ENCODE measurements at places on chromosomes 16 and 17.
A peak's percentile ranks its signal among the peaks of the same experiment; 100 is the strongest.

- no peak for DNase-seq
These were observed 36.3 kb downstream of the PLXDC1 start for GRCh38 chr17:39115135-39115534.

DNA sequence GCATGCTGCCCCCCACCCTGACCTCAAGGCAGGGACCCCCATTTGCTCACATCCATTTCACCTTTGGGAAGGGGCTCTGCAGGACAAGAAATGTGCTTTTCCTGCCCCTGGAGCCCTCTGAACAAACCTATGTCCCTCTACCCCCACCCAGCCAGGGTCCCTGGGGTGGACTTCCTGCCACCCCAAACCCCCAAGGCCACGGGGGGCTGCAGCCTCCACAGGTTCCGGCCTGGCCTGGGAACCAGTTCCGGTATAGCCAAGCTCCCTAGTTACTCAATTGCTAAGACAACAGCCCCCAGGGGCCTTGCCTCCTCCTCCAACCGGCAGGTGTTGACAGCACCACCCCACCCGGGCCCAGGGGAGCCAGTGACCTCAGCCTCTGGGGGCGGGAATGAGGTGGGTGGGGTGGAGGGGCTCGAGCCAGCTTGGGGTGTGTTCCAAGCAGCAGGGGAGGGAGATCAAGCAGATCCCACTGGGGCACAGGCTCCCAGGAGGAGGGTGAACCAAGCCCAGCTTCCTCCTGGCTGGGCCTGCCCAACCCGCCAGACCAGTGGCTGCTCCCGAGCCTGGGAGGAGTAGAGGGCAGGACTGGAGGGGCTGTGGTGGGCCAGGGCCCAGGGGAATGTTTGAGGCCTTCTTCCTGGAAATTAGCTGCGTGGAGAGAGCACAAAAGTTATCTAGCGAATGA lies 6.6 kb downstream of the PNMT start:
- DNase-seq, result no peak

DNA sequence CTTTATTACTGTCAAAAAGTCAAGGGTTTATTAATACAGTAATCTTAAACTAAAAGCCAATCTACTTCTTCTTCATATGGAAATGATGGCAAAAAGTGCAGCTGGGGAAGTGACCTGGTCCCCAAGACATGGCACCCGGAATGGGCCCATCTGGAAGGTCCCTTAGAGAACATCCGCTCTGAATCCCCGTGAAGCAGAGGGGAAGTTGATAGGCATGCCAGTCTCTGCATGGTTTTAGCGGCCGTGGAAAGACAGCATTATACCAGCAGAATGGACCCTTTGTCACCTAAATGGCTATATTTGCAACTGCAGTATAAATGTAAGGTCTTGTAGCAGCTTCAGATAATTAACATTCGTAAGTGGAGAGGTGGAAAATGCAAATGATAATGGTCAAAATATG lies 32.4 kb downstream of the COTL1 start:
- DNase-seq, result no peak

DNA sequence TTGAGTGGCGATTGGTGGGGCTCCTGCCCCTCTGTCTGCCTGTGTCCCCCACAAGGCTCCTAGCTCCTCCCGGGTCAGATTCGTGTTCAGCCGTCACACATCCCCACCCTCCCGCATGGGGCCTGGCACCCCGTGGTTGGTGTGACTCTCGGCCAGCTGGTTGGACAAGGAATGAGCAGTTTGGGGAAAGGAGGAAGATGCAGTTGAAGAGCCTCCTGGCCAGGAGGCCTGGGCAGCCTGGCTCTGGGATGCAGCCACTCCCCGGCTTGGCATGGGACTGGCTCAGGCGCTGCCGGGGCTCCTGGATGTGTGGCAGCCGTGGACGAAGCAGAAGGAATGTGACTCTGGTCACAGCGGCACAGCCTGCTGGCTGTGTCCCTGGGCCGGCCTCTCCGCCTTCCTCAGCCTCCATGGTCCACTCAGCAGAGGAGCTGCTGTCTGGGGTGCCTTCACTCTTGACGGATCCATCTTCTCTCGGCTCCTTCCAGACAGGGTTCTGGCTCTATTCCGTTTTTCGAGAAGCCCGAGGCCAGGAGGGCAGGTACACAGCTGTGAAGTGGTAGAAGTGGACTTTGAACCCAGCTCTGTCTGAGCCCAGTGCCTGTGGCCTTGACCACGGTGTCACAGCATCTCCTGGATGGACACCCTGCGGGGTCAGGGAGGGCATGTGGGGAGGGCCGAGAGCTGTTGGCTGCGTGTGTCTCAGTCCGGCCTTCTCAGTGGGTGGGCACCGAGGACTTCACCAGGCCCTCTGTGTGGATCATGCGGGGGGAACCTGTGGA lies 2.1 kb downstream of the TRAF7 start:
- peak; percentile 87 for DNase-seq

DNA sequence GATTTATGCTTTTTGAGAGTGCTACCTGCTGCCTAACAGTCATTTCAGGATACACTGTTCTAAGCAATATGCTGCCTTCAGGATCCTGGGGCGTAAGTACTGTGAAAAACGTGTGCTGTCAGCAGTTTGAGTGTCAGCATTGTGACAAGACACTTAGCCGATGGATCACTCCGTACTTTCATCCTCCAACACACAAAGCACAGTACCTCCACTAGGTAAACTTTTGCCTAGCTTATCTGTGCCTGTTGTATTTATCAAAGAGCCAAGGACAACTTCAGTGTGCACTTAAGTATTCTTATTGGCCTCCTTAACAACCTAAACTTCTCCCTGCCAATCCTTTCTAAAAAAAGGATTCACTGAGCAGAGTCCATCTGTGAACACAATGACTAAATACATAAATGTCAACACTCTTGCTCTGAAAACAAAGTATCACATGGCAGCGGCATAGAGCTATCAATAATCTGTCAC lies 33.8 kb upstream of the PHLPP2 start:
- DNase-seq, result no peak

DNA sequence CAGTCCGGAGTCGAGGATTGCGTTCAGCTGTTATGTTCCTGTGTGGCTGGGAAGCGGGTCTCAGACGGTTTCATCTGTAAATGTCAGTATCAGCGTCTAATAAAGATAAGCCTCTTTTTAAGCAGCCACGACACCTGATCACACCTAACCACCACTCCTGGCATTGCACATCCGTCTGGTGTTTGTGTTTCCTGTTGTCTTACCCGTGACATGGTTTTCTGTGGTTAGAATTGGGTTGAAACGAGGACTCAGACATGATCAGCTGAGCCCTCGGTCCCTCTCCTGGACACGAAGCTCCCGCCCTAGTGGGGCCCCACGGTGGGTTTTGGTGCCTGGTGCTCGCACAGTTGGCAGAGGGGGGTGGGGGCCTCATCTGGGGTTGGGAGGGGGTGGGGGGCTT lies 18.3 kb downstream of the CPNE7 start:
- DNase-seq, result no peak

GRCh38 chr16:84995663-84996062 lies 15.7 kb downstream of the ZDHHC7 start:
- DNase-seq, result no peak

DNA sequence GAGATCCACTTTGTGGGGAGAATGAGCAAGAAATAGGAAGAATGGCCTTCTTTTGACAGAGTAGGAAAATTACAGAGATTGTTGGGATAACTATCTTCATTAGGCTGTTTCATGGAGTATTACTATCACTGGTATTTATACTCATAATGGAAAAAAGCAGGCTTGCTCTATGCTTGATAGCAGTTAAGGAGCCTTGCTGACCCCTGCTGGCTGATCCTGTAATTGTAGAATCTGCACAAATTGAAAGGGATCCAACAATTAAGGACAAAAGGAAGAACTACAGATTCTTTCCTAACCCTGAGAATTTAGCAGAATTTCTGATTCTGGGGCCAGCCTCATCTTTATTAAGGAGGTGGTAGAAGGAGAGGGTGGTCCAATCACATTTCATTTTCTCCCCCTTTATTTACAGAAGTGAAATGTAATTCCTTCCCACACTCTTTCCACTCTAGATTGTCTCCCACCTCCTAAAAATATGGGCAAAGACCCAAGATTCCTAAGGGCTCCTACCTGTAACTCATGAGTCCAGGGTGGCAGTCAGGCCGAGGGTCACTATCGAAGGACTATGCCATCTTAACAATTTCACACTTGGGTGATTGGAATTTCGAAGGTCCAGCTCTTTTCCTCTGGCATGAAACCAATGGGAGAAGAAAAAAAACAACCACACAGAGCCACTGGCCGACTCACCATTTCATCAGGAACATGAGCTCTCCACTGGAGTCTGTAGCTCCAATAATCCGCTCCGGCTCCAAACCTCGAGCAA lies 26.3 kb downstream of the NFE2L1 start:
- DNase-seq, result peak; percentile 69

DNA sequence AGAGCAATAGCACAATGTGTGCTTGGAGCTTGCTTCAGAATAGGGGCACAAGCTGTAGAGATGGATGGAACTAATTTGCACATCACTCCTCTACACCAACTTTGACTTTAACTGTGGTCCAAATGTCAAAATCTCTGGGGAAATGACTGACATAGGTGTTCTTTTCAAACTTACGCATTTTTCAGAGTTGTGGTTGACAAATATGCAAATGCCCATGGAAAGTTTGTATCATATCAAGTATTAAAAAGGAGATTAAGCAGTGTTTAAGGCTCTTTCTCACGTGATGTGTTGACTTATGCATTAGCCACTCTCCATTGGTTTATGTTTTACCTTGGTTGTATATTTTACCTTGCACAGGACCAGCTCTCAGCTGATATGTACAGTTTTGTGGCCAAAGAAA lies 77.1 kb downstream of the ELAC2 start:
- DNase-seq, result no peak

DNA sequence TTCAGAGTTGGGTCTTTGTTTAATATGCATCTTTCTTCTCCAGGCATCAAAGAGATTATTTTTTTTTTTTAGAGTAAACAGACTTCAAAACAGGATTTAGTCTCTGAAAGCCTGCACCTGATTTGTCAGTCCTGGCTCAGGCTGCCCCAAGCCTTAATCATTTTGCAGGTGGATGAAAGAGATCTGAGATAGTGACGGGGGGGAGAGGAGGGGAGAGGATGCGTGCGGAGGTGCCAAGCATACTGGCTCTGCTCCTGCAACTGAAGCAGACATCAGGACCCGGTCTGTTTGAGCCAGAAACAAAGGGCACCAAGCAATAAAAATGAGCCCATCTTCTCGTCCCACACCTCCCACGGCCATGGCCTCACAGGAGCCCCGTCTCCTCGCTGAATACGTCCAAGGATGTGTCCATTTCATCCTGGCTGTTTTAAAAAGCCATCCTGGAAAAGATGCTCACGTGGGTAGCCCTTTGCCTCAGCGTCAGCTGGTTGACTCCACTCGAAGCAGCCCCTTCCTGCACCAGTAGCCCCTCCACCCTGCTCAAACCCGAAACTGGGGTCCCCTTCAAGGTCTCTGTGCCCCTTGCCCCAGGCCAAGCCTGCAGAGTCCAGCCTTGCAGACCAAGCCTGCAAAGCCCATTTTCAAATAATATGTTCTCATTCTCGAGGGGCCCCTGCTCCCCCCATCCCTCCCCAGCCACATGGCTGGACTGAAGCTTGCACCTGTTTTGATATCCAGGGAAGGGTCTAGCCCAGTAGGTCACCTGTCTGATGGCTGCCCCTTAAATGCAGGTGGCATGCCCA lies 84.8 kb upstream of the TNRC6C start:
- DNase-seq, result no peak

DNA sequence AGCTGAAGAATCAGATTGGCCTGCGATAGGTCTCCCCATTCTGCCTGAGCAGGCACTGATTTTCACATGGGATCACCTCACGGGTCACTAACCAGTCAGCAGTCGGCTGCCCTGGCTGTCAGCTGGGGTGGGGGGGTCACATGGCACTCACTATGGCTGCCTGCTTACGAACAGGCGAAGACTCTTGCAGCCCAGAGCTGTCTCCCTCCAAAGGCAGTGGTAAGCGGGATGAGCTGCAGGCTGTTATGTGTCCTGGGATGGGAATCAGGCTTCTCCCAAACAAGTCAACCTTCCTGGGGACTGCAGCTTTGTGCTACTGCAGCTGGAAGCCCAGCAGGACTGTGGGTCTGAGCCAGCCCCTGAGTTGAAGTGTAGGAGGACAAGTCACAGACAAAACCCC lies 29.0 kb upstream of the ADORA2B start:
- DNase-seq, result no peak

GRCh38 chr16:69201787-69202186 lies 14.8 kb downstream of the SNTB2 start:
- DNase-seq, result no peak

DNA sequence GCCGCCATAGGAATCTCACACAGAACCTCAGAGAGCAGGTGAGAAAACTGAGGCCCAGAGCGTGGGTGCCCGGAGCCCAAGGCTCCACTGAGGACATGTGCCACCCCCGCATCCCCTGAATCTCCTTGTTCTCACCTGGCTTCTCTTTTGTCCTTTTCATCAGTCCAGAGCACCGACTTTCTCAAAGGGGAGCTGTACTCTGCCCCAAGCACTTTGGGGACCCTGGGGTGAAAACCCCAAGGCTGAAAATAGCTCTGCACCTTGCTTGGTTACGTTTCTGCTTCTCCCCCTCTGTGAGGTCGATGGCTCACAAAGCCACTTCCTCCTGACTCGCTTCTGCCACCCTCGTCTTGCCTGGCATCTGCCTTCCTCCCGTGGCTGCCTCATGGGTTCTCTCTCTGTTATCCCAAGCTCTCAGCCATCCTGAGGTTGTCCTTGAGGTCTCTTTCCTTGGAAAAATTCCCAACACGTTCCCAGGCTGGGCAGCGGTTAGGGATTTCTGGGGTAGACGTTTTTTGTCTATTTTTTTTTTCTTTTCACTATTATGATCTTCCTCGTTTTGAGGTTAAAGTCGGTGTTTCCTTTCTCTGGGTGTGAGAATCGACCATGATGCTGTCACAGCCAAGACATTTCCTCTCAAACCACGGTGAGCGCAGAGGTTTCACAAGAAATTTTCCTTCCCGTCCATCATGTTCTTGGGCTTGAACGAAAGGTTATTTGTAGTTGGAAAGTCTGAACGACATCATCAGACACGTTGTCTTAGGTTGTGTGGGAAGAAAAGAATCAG lies 37.2 kb downstream of the IRF8 start:
- no peak for DNase-seq

DNA sequence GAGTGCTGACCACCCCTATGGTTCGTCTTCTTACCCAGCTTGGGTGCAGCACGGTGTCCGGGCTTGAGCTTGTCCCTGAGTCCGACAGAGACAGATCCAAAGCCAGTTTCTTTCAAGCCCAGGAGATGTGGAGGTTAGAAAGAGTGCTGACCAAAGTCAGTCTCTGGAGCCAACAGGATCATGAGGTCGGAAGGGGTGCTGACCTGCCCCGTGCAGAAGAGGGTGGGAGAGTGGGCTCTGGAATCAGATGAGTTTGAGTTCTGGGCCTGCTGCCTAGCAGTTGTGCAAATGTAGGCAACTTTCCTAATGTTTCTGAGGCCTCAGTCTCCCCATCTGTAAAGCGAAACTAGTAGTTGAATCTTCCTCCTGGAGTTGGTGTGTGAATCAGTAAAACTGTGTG lies 24.5 kb downstream of the NKD1 start:
- no peak for DNase-seq

GRCh38 chr17:75864448-75864871 lies 9.3 kb upstream of the WBP2 start:
- DNase-seq, result no peak

DNA sequence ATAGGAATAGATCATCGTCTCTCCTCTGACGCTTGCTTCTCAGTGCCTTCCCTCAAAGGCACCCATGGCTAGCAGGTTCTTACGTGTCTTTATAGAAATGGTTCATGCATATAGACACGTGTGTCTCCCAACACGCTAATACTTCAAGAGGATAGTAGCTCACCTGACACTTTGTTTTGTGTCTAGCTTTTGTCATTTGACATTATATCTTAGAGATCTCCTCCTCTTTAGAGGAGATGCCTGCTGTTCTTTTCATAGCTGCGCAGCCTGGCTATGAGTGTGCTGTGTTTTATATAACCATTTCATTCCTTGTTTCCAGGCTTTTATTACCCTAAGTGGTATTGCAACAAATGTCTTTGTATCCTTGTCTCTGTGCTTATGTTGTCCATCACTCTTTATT lies 411.7 kb downstream of the CPPED1 start:
- no peak for DNase-seq
